ENCODE measurements at places on chromosomes 13 and 19.

DNA sequence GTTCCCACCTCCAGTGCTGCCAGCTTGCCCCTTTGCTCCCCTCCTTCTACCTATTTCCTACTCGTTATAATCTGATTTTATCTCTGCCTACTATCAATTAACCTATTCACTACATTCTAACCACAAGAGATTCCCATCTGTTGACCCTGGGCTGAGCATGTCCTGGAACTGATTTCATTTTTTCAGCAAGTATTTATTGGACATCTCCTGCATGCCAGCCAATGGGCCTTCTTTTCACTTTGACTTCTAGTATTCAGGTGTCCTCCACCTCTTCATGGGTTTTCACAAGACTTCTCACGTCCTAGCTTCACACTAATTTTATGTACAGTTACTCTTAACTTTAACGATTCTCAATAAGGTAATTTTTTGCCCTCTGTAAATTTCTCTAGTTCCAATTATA is 282.7 kb upstream of the KLHL1 start:
- no peak for DNase-seq

GRCh38 chr13:50617134-50617721 is 226.3 kb downstream of the DLEU7 start:
- no peak for DNase-seq

GRCh38 chr19:12722566-12723380 is 959 bp downstream of the TNPO2 start:
- peak; percentile 84 for DNase-seq

DNA sequence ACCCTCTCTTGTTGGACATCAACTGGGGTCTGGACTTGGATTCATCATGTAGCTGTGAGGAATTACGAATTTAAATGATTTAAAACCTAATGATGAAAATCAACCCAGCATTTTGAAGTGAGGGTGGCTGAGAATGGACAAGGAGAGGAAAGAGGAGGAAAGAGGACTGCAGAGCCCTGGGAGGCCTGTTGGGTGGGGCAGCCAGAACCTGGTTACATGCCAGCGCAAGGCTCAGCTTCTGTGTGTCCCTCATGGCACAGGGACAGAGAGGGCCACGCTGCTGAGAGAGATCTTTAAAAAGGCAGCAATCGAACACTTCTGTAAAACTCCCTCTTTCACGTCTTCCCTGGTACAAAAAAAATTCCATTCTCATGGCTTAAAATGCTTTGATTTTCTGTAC is 292.7 kb downstream of the MYO16 start:
- DNase-seq: no peak

DNA sequence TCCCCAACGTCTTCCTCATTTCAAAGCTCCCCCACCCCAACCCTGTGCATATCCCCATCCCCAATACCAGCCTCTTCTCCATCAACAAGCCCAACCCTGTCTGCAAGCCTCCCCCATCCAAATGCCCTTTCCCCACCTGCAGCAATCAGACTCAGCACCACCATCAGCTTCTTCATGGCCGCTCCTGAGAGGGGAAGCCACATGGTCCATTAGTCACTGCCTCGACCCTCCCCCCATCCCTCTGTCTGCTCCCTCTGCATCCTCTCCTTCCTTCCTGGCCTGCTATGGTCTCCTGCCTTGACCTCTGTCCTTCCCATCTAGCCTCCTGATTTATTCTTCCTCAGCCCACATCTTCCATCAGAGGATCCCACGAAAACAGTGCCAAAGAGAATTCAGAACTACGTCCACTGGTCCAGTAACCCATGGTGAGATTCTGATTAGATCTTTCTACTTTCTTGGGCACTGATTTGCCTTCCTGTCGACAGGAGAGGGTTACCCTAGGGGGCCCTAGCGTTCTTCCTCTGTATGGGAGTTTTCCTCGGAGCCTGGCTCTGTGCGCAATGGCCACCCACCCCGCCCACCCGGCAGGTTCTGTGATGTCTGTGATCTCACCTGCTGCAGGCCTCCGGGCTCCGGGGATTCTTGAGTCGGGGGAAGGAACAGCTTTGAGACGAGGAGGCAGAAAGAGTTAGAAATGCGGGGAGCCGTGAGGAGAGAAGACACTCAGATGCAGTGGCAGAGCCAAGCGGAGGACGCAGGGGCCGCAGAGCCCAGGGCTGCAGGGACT is 1.3 kb downstream of the KLK6 start:
- DNase-seq: no peak

DNA sequence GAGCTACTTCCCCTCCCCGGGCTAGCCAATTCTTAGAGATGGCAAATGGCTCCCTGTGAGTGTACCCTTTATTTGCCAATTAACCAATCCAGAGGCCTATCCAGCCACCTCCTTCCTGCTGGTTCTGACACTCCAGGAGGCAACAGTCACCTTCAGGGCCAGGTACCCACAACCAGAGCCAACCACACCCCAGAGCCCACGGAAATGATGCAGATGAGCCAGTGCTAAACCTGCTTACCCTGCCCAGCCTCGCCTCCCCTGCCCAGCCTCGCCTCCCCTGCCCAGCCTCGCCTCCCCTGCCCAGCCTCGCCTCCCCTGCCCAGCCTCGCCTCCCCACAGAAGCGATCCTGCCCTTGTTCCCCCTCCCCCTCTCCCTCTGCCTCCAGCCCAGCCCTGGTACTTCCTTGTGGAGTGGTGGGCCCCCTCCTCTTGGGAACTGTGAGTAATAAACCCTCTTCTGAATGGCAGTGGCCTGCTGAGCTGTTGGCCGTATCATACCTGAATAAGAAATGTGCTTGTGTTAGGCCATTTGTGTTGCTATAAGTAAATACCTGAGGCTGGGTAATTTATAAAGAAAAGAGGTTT is 173.8 kb upstream of the RNF113B start:
- no peak for DNase-seq

GRCh38 chr19:892243-892893 is 619 bp downstream of the MED16 start:
- DNase-seq: no peak

DNA sequence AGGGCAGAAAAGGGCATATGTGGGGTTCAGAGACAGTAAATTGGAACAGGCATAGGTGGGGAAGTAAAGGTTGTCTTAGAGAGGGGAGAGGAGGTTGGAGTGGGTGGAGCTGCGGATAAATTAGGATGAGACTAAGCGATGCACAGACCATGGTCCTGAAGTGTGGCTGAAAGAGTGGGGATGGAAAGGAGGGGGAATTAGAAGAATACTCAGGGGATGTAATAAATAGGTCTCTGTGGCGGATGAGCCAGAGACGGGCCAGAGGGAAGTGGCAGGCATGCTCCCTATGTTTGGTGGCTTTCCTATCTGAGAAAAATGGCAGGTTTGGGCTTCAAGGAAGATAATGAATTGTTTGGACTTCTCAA is 123.4 kb downstream of the OLFM4 start:
- DNase-seq: no peak

DNA sequence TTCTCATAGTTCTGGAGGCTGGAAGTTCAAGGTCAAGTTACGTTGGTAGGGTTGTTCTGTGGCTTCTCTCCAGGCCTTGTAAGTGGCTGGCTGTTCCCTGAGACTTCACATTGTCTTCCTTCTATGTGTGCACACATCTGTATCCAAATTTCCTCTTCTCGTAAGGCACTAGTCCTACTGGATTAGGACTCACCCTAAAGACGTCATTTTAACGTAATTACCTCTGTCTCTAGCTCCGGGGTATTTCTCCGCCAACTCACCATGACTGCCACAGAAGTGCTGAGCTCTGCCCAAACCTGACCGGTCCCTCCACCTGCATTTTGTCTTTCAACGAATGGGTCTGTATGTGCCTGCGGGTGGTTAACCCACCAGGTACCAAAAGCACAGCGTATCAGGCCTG is 8.7 kb upstream of the SYDE1 start:
- DNase-seq: no peak

DNA sequence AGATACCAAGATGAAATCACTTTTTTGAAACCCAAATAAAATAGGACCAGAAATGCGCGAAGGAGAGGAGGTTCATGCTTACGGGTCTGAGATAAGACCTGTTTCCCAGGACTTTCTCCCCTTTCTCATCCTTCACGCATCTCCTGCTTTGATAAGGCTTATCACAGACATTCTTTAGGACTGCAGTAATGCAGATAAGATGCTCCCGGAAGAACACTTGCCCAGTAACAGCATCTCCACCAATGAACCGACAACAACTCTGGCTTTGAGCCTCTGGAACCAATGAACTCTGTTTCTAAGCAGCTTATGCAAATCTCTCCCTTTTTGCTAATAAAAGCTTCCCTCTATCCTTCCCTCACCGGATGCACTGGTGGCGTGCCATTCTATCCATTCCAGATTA is 783.4 kb upstream of the ARGLU1 start:
- no peak for DNase-seq

- DNase-seq: no peak
Observed at GRCh38 chr13:28128030-28128429, 10.3 kb upstream of the PAN3 start.

DNA sequence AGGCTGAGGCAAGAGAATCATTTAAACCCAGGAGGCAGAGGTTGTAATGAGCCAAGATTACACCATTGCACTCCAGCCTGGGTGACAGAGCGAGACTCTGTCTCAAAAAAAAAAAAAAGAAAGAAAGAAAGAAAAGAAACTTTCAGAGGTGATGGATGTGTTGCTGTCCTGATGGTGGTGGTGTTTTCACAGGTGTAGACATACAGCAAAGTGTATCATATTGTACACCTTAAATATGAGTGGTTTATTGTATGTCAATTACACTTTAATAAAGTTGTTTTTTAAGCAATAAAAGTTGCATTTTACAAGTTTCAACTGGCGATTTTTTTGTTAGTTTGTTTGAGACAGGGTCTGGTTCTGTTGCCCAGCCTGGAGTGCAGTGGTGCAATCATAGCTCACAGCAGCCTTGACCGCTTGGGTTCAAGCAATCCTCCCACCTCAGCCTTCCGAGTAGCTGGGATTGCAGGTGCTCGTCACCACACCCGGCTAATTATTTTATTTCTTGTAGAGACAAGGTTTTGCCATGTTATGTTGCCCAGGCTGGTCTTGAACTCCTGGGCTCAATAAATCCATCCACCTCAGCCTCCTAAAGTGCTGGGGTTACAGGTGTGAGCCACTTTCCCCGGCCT is 13.5 kb upstream of the INSR start:
- DNase-seq: no peak

- no peak for DNase-seq
Observed at GRCh38 chr13:49711218-49711863, 20.1 kb upstream of the EBPL start.

DNA sequence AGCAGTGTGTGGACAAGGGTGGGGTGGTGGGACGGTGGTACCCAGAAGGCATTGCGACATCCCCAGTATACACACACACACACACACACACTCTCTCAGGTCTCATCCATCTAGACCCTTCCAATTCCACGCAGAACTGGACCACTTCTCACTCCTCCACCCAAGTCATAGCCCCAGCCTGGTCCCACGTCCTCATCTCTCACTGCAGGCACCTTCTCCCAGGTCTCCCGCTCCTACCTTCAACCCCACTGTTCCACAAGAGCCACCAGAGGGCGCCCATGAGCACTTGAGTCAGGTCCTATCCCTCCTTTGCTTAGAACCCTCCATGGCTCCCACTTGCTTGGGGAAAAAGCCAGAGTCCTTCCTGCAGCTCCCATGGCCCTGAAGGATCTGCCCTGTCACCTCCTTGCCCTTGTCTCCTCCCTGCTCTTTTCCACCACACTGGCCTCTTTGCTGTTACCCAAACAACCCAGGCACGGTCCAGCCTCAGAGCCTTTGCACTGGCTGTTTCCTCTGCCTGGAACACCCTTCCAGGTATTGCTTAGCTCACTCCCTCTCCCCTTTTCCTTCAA is 62.6 kb downstream of the IER2 start:
- peak; percentile 54 for DNase-seq

DNA sequence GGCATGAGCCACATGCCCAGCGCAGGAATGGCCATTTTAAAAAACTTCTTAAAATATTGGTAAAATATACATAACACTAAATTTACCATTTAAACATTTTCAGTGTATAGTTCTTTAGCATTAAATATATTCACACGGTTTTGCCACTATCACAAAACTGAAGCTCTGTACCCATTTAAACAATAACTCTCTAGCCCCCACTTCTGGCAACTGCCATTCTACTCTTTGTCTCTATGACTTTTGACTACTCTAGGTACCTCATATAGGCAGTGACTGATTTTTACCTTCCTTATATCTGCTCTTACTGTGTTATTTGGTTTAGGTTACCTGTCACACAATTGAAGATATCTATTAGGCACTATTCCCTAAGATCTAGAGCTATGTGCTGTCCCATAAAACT is 2.3 kb upstream of the KBTBD7 start:
- no peak for DNase-seq

DNA sequence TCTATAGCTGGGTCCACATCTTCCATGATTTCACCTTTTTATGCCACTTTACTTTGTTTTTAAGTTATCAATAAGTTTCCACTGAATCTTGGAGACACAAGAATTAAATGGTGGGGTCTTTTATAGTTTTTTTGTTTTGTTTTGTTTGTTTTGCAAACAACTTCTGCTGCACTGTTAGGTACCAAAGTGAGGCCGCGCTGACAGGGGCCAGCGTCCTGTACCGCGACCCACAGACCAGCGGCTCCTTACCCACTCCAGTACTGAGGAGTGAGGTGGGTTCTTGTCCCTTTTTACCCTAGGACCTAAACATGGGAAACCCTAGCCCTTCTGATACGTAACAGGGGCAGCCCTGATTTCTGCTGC is 75.8 kb upstream of the MCF2L start:
- DNase-seq: no peak

DNA sequence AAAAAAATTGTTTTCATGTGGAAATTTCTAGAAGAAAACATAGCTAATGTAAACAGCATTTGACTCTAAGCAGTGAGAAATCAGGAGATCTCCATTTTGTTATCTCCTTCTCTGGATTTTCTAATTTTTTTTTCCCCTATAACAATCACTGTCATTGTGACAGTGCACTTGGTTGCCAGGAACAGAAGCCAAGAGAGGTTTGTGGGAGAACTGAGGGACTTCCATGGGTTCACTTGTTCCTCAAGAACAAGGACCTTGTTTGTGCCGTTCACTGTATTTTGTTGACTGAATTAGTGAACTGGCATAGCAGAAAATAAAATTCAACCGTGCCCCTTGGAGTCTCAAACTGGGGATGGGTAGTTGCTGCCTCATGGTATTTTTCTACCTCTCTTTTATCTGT is 17.1 kb downstream of the SHISA7 start:
- DNase-seq: no peak

All from stimulated activated CD8-positive, alpha-beta memory T cell treated with anti-CD3 and anti-CD28 coated beads, Interleukin-12 subunit alpha, Interleukin-12 subunit beta, amount 100 ng/mL, for 4 hours (primary cell).